Motor neuron (in vitro differentiated cells): ENCODE measurements at places on chromosomes 5 and 9. TPM values are rescaled to one million over a fixed set of nuclear protein-coding genes. Genes with fewer than 3 reads are reported as not detected.

Gene ROR2
- total RNA-seq: 13.2 and 13.5 TPM in 2 replicates

Gene ZNF622
- 57.4 and 63.1 TPM in 2 replicates for total RNA-seq

Gene PTGR1
- 19.0 and 20.7 TPM in 2 replicates for total RNA-seq

Gene CMBL
- total RNA-seq: 13.5 and 26.5 TPM in 2 replicates

Gene ADRB2
- total RNA-seq: 0.33 and 0.63 TPM in 2 replicates

Gene SPATA31A3
- total RNA-seq: 0.22 and 1.3 TPM in 2 replicates

Gene SOHLH1
- not detected in 2 replicates for total RNA-seq
